ENCODE measurements at places on chromosomes 1 and 21.

GRCh38 chr1:106406114-106406513, 650.4 kb upstream of the PRMT6 start:
- no peak for DNase-seq

DNA sequence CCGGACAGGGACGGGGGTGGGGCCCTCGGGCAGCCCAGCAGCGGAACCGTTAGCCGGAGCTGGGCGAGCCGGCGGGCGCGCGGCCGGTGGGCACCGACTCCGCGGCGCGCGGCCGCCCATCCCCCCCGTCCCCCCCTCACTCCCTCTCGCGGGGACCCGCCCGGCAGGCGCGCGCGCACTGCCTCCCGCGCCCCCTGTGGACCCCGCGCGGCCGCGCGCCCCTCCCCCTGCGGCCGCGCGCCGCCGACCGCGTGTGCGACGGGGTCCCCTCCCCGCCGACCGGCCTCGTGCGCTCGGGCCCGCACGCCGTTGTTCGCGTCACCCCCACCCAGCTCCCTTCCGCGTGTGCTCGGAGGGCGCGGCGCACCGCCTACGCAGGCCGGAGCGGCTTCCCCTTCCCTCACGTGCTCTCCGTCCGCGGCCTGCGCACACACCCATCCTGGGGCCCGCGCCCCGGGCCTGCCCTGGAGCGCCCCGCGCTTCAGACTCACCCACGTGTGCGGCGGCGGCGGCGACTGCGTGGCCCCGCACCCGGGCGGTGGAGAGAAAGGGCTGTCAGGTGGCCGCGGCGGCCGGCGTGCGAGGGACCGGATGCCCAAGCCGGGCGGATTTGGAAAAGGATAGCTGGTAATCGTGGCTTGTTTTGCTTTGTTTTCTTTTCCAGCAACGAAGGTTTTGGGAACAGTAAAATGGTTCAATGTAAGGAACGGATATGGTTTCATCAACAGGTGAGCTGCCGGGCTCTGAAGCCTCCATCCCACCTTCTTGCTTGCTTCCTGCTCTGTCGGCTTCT, 717 bp downstream of the YBX1 start:
- DNase-seq: peak; percentile 15

GRCh38 chr1:58922302-58923089, 138.6 kb upstream of the JUN start:
- no peak for DNase-seq

GRCh38 chr1:12536023-12536639, 81.9 kb downstream of the DHRS3 start:
- DNase-seq: no peak

DNA sequence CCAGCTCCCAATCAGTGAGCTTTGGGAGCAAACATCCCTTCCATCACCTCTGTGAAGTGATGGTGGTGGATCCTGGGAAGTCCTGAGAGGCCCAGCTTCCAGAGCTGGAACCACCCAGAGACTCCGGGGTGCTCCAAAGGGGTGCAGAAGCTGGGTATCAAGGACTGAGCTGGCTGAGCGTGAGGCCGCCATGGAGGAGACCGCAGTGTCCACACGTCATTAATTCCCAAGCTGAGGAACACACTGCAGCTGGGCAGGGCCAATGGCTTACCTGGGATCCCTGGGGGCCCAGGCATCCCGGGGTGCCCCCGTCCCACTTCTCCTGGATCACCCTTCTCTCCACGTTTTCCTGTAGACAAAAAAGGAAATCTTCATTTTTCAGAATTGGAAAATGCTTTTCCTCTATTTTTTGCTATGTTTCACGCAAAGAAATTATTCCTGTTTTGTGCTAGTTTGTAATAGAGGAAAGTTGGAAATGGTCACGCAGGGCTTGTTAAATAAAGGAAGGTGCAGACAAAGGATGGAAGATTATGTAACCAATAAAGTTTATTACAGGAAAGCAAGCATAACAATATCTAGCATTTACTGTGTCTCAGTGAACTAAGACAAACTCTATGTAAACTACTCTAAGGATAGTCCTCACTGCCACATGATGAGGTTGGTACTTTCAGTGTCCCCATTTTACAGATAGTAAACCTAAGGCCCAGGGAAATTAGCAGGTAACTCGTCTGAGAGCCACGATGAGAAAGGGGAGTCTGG, 15.4 kb downstream of the COL9A2 start:
- DNase-seq: no peak

GRCh38 chr1:28518745-28519341, 13.0 kb downstream of the RCC1 start:
- no peak for DNase-seq

All from NCI-H187 (cell line).